ENCODE measurements at places on chromosomes 1 and 21.

- DNase-seq = no peak
Observed at GRCh38 chr1:178752891-178753290, 27.8 kb downstream of the RALGPS2 start.

GRCh38 chr21:45910548-45911221 is 70.9 kb upstream of the COL6A1 start:
- no peak for DNase-seq

DNA sequence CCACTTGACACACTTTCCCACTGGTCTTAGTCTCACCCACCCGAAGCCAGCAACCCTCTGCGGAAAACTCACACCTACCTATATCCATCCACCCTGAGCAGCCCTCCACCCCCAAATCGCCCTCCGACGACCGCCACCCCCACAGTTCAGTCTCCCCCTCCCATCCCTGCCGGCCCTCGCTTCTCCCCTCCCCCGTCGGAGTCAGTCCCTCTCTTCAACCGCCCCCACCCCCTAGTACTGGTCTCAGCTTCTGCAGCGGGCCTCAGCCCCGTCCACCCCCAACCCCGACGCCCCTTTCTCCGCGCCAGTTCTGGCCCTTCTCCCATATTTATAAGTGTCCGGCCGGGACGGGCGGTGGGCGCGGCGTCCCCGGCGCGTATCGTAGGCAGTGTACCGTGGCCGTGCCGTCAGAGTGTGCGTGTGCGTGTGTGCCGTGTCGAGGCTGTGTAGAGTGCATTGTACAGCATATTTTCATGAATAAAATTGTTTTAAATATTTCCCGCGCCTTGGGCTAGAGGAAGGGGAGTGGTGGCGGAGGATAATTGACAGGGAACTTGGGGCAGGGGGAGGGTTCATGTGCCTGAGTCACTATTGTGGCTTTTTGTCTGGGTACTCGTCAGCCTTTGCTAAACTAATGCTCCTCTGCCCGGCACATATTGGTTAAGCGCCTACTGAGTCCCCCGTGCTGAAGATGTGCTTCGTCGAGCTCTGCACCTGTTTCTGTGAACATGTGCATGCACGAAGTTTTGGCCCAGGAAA is 22.0 kb downstream of the FOXO6 start:
- no peak for DNase-seq

GRCh38 chr1:50231209-50231608 is 122.5 kb downstream of the ELAVL4 start:
- no peak for DNase-seq

GRCh38 chr1:224542783-224543440 is 73.2 kb upstream of the CNIH3 start:
- DNase-seq = no peak

- DNase-seq = no peak
Observed at GRCh38 chr1:170556917-170557316, 25.0 kb downstream of the GORAB start.

GRCh38 chr1:44496541-44497171 is 91.6 kb downstream of the RNF220 start:
- DNase-seq = no peak

Data from adrenal gland (tissue), 19 donors.